NCI-H1105 treated with DMSO at 0.1 percent for 48 hours (cell line): ENCODE measurements at places on chromosomes 11 and 22.

DNA sequence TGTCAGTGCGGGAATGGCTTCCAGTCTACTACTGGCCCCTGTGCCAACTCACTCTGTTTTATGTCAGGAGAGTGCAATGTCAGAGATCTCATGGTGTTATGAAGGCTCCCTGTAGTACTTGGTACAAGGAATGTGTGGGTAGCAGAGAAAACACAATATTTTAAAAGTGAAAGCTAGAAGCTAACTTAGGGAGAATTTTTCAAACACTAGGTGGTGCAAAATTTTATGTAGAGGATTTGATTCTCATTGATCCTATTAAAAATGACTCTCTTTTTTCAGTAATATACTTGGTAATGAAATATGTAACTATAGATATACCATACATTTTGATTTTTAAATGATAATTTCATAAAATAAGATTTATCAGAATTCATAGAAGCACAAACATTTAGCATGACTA, 134.7 kb downstream of the JRKL start:
- no peak for DNase-seq

DNA sequence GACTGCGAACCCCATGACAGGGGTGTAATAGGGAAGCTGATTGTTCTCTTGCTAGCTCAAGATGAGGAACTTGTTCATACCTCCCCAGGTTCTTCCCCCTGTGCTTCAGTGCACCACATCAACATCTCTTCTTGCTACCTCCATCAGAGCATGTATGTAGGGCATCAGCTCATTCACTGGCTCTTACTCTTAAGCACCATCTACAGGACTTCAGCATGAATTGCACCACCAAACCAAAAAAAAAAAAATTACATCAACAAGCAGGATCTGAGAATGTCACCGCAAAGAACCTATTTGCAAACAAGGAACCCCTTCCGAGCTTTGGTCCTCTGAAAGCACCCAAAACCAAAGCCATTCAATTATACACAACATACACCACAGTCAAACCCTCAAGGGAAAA, 2226.5 kb upstream of the RAG2 start:
- no peak for DNase-seq

- DNase-seq = peak; percentile 94
Observed at GRCh38 chr11:96464700-96465307, 75.0 kb downstream of the JRKL start.

DNA sequence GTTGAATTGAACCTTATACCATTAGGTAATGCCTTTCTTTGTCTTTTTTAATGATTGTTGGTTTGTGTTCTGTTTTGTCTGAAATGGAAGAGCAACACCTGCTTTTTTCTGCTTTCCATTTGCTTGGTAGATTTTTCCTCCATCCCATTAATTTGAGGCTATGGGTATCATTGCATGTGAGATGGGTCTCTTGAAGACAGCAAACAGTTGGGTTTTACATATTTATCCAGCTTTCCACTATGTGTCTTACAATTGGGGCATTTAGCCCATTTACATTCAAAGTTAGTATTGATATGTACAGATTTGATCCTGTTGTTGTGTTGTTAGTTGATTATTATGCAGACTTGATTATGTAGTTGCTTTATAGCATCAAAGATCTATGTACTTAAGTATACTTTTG, 21.1 kb upstream of the RAB38 start:
- no peak for DNase-seq

- DNase-seq = peak; percentile 82
Observed at GRCh38 chr11:17354601-17354991, 3.0 kb downstream of the NCR3LG1 start.

- DNase-seq = no peak
Observed at GRCh38 chr11:14075118-14076078, 112.9 kb downstream of the SPON1 start.

GRCh38 chr11:71214553-71215424, 37.6 kb downstream of the SHANK2 start:
- DNase-seq = no peak

GRCh38 chr11:128540469-128540868, 46.9 kb downstream of the ETS1 start:
- no peak for DNase-seq

- DNase-seq = no peak
Observed at GRCh38 chr11:96538622-96539021, 148.8 kb downstream of the JRKL start.

GRCh38 chr11:112467721-112468120, 207.1 kb upstream of the PLET1 start:
- DNase-seq = no peak

- no peak for DNase-seq
Observed at GRCh38 chr11:111441443-111441842, 62.4 kb upstream of the POU2AF1 start.

DNA sequence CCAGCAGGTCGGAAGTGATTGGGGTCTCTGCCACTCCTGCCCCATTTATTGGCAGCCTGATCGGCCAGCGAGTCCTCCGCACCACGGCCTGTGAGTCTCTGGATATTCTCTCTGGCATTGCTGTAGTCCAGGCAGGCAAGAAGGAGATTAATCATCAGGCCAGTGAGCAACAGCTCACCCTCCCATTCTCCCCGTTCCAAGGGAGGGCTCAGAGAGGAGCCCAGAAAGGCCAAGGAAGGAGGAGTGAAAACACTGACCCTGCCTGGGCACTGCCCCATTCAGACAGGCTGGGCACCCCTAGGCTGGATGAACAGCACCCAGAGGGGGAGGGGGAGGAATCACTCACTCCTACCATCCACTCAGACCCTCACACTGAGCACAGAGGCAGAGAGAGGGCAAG, 3.1 kb downstream of the SAA2 start:
- no peak for DNase-seq

DNA sequence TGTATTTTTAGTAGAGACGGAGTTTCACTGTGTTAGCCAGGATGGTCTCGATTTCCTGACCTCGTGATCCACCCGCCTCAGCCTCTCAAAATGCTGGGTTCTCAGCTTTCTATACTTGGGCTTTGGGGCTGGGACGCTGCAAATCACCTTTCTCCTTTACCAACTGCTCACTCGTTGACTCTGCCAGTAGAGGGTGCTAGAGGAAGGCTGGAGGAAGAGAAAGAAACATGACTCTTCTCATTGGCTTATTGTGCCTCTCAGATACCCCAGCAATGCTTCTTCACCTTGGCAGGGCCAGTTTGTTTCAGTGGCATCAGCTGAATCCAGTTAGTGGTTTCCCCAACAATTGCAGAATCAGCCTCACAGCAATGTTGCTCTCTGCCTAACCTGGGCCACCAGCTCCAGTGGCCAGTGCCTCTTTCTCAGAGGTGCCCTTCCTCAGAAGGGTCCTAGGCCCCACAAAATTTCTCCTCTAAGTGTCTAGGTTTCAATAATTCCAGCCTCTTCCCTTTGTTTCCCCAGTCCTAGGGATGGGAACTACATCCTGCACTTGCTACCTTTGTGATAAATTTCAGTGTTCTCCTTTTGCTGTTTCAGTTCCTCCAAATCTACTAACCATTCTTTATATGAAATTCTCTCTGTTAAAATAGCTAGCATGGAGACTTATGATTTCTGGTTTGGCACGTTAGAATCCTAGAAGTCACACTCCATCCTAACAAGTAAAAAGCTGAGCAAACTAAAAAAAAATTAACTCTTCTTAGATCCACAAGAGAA, 71.5 kb upstream of the VSTM5 start:
- DNase-seq = peak; percentile 58

GRCh38 chr22:37267135-37267587, 15.1 kb upstream of the CYTH4 start:
- DNase-seq = peak; percentile 28

GRCh38 chr11:64791781-64792291, 11.2 kb downstream of the MAP4K2 start:
- DNase-seq = no peak

- DNase-seq = no peak
Observed at GRCh38 chr22:40504285-40505249, 132.0 kb downstream of the MRTFA start.

- no peak for DNase-seq
Observed at GRCh38 chr22:49157529-49158339, 669.9 kb downstream of the BRD1 start.

GRCh38 chr22:39362932-39363331, 13.1 kb downstream of the SYNGR1 start:
- no peak for DNase-seq

- no peak for DNase-seq
Observed at GRCh38 chr11:113481226-113481625, 6.0 kb upstream of the DRD2 start.

GRCh38 chr11:57648801-57649735, 644 bp downstream of the YPEL4 start:
- peak; percentile 20 for DNase-seq

GRCh38 chr11:67651976-67652781, 1.6 kb upstream of the ACY3 start:
- DNase-seq = no peak

DNA sequence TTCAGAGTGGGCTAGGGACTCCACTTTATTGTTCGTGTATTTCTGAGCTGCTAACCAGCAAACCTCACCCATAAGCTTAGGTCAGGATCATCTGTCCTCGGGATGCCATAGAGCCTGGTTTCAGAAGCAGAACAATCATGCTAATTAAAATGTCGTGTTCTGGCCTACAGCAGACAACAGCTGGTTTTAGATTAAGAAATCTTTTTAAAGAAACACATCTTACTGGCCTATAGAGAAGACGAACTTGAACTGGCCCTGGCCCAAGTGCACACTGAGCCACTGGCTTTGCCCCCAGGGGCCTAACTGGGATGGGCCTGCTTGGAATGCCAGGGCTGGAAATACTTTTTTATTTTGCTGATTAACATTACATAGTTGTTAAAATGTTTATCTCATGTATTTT, 63.2 kb downstream of the ALX4 start:
- DNase-seq = no peak

- no peak for DNase-seq
Observed at GRCh38 chr11:113138731-113139130, 175.7 kb upstream of the TTC12 start.

DNA sequence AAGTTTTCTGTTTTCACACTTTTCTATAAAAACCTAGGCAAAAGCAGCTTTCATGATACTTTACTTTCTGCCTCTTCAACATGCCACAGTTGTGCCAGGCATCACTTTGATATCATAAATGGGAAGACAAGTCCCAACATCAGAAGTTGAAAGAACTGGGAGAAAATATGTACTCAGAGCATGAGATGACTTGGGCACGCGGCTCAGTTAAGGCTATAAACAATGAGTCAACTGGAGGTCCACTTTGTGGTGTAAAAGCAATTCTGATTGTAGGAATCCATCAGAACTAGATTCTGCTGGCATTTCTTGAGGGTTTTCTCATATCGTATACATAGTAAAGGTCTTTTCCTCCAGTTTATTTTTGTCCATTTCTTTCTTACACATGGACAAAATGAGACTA, 109.7 kb upstream of the USP47 start:
- DNase-seq = no peak

DNA sequence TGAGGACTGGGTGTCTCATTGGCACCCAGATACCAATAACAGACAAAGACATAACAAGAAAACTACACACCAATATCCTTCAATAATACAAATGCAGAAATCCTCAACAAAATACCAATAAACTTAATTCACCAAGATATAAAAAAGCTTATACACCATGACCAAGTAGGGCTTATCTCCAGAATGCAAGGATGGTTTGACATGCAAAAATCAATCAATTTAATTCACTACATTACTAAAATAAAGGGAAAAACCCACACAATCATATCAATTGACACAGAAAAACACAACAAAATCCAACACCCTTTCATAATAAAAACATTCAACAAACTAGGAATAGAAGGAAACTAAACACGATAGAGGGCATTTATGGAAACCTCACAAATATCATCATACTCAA, 40.6 kb downstream of the LHFPL7 start:
- no peak for DNase-seq

- DNase-seq = no peak
Observed at GRCh38 chr22:38777087-38777671, 16.8 kb downstream of the DNAL4 start.

DNA sequence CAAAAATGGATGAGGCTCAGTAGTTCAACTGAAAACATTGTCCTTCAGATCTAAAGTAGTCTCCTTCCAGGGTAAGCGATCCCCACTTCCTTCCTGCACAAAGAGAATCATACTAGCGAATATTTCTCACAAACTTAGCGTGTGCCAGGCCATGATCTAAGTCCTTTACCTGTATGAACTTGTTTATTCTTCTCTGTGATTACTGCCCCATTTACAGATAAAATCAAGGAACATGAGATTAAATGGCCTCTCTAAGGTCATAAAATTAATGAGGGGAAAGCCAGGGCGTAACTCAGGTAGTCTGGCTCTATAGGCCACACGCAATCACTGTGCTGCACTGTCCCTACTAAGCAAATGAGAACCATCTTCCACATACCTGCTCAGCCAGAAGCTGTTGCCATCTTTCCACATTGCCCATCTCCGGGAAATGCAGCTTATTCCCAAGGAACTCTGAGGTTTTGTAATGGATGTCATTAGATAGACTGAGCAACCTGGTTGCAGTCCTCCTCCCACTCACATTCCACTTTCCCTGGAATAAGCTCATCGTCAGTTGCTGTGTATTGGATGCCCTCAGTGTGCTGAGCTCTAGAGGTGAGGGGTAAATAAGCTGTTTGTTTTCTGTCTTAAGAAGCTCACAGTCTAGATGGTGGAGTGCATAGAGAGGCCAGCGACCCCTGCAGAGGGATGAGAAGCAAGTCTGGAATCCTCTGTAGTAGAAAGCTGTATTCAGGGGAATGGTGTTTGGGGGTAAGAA, 146.3 kb downstream of the SNX19 start:
- DNase-seq = no peak

DNA sequence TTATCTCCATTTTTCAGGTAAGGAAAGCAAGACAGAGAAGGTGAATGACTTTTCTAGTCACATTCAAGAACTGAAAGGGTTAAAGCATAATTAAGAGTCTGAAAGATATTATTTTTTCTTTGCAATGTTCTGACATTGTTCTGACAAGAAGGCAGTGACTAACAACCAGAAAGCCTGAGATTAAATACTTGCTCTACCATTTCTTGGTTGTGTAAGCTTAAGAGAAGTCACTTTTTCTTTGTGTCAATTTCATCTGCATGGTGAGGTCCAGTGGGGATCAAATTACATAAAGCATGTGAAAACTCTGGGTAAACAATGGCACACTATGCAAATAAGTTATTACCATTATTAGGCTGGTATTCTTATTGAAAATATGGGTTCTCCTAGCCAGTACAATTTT, 73.7 kb downstream of the PHF21A start:
- DNase-seq = no peak

GRCh38 chr22:22999523-22999922, 70.8 kb upstream of the GNAZ start:
- no peak for DNase-seq

DNA sequence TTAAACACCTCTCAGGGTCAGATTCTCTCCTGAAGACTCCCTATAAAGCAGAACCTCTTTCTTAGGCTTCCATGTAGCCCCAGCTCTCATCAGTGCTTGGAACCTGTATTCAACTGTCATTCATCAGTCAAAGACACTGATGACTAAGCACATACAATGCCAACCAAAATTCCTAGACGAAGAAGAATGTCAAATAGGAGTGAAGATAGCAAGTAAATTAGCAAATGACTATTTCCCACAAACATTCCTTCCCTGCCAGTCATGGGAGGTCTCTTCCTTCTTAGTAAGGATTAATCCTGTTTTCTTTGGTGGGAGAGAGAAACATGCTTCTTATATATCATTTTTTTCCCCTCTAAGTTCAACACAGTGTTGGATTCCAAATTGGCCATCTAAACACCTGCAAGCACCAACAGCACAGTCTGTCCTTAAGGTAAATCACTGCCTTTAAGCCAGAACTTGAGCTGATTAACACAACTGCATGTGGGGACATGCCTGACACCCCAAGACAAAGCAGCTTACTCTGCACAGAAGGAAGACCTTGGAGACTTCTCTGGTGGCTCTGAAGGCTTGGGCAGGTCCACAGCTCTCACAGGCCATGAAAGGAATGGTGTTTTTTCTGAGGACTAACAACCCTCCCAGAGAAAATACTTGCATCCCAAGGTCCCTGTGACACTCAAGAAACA, 47.5 kb upstream of the ME3 start:
- DNase-seq = no peak
